Fibroblast of skin of right quadriceps (primary cell): ENCODE measurements at places on chromosomes 16 and 17.

DNA sequence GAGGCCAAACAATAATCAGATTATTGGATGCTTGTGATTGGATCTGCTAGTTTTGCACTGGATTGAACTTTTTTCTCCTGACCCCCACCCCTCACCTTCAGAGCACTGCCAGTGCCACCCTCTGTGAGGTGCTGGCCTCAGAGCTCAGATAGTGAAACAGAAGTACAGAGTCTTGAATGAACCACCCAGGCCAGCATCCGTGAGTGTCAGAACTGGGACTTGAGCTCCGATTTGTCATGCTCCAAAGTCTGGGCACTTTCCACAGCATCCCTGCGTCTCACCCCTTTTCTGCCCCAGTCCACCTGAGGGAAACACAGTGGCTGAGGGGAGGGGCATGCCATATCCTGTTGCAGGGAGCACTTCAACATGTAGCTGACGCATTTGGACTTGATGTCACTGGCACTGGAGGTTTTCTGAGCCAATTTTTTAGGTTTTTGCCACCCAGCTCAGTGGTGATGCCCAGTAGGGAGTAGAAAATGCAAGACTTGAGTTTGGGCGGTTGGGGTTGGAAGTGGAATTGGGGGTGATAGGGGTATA is 47.3 kb downstream of the SMPD3 start:
- no peak for DNase-seq

- peak; percentile 17 for DNase-seq
Observed at GRCh38 chr16:65608455-65608854, 486.6 kb upstream of the CDH11 start.

- no peak for DNase-seq
Observed at GRCh38 chr16:82782715-82783251, 156.0 kb downstream of the CDH13 start.

DNA sequence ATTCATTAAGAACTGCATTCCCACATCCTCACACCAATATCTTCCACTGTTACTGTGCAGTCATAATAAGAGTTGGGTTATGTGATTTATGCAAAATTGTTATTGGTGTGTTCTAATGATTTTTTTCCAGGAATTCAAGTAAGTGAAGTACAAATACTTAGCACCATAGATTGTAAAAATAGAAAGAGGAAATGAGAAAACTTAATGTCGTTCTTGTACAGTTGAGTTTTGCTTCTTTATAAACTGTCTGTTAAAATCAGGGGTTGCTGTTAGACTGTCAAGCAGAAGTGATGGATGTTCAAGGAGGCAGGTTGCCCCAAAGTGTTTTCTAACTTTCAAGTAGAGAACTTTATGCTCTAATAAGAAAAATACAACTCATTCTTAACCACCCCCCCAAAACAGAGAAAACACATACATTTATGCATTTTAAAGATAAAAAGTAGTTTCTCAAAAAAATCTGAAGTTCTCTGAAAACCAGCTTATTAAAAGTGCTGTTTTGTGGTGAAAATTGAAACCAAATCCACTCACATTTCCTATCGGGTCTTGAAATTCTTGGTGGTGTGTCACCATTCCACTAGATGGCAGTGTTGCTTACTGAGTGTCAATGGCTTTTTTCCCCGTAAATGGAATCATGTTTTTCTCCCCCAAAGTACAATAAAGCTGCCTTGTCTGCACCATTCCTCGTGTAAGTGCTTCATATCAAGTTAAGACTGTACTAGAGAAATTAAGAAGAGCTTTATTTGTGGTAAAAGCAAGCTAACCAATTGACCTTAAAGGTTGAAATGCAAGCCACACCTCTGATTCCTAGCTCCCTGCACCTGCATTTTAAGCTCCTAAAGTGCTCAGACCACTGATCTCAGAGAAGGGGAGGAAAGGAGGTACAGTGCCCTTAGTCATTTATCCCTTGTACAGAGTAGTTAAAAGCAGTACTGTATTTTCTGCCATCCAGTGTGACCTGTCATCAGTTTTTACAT is 4.7 kb upstream of the IGSF6 start:
- peak; percentile 53 for DNase-seq

GRCh38 chr16:19071811-19072777 is 4.7 kb downstream of the COQ7 start:
- DNase-seq, result peak; percentile 37

DNA sequence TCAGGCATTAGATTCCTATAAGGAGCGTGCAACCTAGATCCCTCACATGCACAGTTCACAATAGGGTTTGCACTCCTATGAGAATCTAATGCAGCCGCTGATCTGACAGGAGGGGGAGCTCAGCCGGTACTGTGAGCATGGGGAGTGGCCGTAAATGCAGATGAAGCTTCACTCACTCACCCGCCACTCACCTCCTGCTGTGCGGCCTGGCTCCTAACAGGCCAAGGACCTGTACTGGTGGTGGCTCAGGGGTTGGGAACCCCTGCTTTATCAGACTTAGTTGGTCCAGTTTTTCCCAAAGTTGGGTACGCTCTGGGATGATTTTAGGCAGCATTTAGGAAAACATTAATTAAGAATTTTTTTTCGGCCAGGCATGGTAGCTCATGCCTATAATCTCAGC is 103.8 kb downstream of the MARF1 start:
- no peak for DNase-seq

GRCh38 chr16:19291475-19291874 is 5.9 kb downstream of the CLEC19A start:
- no peak for DNase-seq

GRCh38 chr17:59804901-59805465 is 87.8 kb downstream of the TUBD1 start:
- no peak for DNase-seq

GRCh38 chr17:80307994-80308691 is 47.5 kb downstream of the RNF213 start:
- no peak for DNase-seq

DNA sequence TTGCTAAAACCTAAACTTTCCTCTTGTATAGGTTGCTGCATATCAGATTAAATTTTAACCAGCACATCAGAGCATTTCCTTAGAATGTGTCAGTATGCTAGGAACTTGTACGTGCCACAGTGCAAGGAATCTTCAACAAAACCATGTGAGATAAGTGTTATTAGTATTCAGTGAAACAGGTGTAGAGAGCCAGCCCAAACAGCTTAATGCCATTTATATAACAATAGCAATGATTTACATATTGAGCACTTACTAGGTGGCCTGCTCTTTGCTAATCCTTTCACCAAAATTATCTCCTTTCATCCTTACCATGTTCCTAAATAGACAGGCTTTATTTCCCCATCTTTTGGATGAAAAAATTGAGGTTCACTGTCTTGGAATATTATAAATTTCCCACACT is 485.7 kb downstream of the HS3ST4 start:
- no peak for DNase-seq

- no peak for DNase-seq
Observed at GRCh38 chr17:55284001-55284884, 19.5 kb downstream of the HLF start.

DNA sequence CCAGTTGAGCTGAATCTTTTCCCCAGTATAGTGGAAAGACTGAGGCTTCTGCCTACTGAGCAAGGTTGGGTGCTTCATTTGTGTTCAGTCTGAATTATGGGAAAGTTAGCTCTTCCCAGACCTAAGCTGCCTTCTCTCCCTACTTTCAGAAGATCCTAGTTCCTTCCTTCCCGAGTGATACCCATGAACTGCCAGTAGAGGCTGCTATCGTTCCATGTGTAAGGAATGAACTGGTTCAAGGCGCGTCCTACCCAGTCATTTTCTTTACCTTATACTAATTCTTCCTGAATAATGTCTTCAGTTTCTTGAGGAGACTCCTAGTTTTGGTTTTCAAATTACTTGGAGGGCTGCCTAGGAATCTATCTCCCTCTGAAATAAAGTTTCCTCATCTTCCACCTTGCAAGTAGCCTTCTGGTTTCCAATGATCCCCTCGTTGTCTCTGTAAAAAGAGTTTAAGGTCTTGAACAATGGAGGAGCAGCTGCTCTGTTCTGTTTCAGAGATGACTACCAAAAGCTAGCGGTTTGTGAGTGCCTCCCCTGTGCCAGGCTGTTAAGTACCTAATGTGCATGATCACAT is 934 bp upstream of the AOC2 start:
- DNase-seq, result peak; percentile 60

- no peak for DNase-seq
Observed at GRCh38 chr16:67190448-67191399, 788 bp upstream of the EXOC3L1 start.

DNA sequence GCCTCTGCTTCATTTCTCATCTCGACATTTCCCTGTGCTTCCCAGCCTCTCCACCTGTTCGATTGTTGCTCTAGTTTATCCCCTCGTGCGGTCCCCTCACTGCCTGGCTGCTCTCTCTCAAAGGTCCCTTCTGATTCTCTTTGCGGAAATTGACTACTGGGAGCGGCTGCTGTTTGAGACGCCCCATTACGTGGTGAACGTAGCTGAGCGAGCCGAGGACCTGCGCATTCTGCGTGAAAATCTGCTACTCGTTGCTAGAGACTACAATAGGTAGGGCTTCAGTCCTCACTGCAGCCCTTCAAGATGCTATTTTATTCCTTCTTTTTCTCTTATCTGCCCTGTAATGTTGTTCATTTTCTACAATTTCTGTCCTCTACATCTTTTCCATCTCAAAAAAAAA is 39.4 kb downstream of the DNAH2 start:
- no peak for DNase-seq

- no peak for DNase-seq
Observed at GRCh38 chr17:35162755-35163154, 15.1 kb downstream of the UNC45B start.

GRCh38 chr16:84356591-84357116 is 11.7 kb upstream of the ATP2C2 start:
- no peak for DNase-seq

DNA sequence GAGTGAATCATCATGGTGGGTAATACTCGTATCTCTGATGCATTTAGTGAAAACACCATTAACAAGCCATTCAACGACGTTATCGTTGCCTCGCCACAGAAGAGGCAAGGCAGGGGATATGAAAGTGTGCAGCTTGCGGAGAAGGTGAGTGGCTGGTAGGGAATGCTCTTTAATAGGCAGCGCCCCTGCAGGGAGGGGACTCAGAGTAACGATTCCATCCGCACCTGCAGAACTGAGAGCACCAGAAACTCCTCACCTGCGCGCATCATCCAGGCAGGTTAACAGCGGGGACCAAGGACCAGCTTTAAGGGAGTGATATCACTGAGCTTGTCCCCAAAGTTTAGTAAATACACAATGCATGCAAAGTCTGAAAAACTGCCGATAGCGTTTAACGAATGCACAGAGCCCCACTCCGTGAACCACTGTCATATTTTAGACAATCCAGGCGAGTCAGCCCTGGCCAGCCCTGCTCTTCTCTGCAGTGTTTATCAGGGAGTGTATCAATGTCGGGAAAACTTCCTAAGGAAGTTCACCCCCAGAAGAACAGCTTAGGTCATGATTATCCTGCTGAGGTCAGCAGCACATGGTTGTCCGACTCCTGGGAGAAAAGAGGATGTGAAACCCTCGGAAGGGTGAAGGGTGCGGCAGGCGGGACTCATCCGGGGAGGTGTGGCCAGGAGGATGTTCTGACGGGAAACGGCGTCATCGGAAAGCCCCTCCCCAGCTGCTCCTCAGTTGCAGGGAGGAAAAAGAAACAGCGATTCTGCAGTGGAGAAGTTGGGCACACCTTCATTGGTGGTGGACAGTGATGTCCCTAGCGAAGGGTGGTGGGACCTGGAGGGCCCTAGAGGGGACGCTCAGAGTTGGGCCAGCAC is 68.5 kb upstream of the DNAH17 start:
- peak; percentile 26 for DNase-seq

GRCh38 chr16:76527244-76527643 is 250.0 kb downstream of the CNTNAP4 start:
- no peak for DNase-seq

GRCh38 chr17:27778183-27778582 is 22.1 kb downstream of the NOS2 start:
- peak; percentile 17 for DNase-seq

DNA sequence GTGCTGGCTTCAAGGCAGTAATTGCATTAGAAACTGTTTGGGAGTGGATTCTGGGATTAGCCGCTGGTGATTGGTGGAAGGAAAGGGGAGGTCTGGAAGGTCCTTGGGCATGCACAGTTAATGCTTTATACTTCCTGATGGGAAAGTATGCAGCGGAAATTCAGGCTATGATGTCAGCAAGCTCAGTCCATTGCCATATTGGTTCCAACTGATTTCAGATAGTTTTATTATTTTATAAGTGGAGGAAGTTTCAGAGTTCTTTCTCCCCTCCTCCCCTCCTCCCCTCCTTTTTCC is 8.1 kb upstream of the CMTR2 start:
- DNase-seq, result no peak

DNA sequence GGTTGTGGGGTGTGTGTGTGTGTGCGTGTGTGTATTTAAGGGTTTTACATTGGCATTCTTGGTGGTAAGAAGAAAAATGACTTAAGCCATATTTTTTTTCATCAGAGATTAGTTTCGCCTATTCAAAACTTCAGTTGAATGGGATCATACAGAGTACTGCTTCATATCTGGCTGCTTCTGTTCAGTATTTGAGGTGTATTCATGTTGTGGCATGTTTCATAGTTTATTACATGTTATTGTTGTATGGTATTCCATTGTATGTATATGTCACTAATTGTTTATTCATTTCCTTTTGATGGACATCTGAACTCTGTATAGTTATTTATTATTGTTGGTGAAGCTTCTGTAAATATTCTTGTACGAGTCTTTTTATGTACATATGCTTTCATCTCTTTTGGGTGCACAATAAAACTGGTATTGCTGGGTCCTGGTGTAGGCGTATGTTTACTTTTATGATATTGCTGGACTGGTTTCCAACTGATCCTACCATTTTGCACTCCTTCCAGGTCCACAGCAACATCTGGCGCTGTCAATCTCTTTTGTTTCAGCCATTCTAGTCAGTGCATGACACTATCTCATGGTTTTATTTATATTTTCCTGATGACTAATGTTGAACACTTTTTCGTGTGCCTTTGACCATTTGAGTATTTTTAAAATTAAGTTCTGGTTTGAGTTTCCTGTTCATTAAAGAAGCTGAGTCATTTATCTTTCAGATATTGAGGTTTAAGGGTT is 77.4 kb upstream of the MAF start:
- DNase-seq, result no peak

- DNase-seq, result no peak
Observed at GRCh38 chr17:41769985-41770384, 16.5 kb downstream of the JUP start.

GRCh38 chr17:63429766-63430165 is 16.3 kb downstream of the CYB561 start:
- no peak for DNase-seq
